BE2C (cell line): ENCODE measurements at places on chromosomes 7 and 10.

DNA sequence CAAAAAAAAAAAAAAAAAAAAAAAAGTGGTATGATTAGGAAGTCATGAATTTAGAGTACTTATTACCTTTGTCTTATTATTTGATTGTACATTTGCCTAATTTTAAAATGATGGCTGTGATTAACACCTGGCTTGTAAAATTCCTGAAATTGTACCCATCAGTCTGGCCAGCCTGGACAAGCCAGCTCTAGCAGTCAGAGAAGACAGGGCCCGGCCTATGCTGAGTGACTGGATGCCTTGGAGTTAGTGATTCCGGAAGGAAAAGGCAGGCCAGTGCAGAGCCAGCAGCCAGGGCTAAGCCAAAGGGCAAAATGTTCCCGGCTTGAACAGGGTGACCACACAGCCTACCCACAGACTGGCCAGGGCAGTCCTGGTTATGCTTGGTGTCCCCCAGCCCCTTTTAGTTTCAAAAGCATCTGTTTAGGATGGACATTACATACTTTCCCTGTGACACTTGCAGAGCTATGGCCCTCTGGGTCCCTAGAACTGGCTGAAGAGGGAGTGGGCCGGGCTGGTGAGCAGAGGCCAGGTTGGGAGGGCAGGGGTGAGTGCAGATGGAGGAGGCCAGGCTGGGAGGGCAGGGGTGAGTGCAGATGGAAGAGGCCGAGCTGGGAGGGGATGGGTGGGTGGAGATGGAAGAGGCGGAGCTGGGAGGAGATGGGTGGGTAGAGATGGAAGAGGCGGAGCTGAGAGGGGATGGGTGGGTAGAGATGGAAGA is 61.7 kb downstream of the PROSER2 start:
- DNase-seq: no peak

GRCh38 chr7:130441408-130441869 is 623 bp upstream of the CEP41 start:
- peak; percentile 29 for DNase-seq

- DNase-seq: no peak
These were observed 1.0 kb downstream of the TNS3 start for GRCh38 chr7:47580811-47581331.

DNA sequence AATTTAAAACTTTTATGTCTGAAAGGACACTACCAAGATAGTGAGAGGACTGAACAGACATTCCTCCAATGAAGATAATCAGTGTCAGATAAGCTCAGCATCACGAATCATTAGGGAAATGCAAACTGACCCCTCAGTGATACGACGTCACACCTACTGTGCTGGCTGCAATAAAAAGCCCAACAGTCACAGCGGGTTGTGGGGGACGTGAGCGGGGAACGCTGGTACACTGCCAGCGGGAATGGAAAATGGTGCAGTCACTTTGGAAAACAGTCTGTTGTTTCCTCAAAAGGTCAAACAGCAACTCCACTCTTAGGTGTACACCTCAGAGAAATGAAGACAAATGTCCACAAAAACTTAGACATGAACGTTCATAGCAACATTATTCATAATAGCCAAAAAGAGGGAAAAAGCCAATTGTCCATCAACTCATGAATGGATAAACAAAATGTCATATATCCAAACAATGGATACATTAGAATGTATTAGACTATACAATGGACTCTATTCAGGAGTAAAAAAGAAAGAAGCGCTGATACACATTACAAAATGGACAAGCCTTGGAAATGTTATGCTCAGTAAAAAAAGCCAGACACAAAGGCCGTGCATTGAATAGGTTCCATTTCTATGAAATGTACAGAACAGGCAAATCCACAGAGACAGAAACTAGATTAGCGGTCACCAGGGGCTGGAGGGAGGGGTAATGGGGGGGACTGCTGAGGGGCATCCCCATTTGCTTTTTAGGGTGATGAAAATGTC is 2.4 kb upstream of the ECHS1 start:
- no peak for DNase-seq

DNA sequence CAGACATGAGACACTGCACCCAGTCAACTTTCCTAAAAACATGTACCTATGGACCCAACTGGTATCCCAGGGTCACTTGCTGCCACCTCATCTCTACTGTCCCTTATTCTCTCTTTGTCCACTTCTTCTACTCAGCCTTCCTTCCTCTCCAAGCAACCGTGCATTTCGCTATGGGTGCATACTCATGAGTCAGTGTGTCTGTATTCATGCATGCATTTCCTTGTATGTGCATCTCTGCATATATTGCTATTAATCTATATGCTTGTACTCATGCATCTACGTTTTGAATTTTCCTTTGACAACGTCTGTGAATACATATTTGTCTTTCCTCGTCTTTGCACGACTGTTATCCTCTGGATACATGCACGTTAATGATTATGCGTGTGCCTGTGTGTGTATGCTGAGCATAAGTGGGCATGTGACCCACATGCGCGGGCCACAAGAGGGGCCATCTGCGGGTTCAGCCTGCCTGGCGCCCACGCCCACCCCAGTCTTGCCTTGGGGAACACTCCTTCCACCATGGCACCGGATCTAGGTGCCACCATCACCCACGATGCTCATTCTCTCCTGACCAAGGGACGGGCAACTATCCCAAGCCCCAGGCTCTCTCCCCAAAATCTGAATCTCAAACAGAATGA is 23.3 kb downstream of the KIAA1549 start:
- no peak for DNase-seq

GRCh38 chr10:79409726-79410085 is 35.7 kb downstream of the ZCCHC24 start:
- DNase-seq: no peak

GRCh38 chr10:70503776-70504175 is 25.2 kb downstream of the PALD1 start:
- no peak for DNase-seq

DNA sequence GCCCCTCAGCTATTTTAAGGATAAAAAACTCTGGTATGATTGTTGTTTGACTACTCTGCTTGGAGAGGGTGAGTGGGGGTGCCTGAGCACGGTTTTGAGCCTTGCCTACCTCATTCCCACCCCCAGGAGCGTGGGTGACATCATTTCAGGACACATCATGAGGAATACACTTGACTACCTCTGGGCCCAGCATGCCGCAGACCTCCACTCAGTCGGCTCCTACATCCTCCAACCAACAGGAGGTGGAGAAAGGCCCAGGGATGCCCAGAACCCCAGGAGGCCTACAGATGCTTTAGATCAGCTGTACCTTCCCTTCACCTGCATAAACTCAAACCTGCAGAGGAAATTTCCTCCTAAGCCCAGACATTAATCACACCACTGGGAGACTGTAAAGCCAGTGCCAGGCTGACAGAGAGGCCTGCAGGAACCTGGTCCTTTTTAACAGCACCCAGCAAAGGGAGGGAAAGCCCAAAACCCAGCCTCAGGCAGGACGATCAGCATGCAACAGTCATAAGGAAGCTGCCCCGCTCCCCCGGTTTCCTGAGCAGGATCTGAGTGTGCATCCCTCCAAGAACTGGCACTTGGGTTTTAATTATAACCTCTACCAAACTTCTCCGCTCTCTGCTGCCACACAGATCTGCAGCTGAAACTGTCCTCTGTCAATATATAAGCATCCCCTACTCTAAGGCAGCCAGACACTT is 61.7 kb upstream of the ZNRF2 start:
- DNase-seq: no peak

DNA sequence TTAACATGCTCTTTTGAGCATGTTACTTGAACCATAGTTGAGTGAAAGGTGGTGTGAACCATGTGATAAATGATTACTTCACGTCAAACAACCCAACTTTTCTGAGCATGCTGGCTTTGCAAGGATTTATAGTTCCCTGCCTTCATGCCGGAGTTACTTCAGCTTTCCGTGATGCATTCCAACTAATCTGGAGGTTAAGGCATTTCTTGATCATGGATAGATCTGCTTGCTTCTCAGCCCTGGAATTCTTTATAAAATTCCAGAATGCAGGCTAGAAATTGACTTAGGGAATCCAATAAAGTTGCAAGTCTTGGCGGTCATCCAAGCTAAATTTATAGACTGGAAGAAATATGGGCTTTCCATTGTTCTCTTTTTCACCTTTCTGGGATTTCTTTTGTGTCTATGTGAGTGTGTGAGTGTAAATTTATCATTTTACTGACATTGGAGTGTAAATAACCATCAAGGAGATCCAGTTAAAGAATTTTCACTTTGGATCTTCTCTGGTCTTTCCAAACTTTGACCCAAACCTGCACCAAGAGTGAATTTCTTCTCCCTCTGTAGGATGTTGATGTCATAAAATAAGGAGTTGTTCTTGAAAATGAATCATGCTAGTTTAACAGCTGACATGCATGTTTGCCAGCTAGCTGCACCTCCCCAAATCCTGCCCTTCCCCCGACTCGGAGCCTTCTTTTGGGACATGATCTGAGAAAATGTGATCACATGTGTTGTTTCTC is 289.0 kb downstream of the TWIST1 start:
- no peak for DNase-seq

GRCh38 chr10:3148994-3149393 is 23.6 kb downstream of the PITRM1 start:
- no peak for DNase-seq

DNA sequence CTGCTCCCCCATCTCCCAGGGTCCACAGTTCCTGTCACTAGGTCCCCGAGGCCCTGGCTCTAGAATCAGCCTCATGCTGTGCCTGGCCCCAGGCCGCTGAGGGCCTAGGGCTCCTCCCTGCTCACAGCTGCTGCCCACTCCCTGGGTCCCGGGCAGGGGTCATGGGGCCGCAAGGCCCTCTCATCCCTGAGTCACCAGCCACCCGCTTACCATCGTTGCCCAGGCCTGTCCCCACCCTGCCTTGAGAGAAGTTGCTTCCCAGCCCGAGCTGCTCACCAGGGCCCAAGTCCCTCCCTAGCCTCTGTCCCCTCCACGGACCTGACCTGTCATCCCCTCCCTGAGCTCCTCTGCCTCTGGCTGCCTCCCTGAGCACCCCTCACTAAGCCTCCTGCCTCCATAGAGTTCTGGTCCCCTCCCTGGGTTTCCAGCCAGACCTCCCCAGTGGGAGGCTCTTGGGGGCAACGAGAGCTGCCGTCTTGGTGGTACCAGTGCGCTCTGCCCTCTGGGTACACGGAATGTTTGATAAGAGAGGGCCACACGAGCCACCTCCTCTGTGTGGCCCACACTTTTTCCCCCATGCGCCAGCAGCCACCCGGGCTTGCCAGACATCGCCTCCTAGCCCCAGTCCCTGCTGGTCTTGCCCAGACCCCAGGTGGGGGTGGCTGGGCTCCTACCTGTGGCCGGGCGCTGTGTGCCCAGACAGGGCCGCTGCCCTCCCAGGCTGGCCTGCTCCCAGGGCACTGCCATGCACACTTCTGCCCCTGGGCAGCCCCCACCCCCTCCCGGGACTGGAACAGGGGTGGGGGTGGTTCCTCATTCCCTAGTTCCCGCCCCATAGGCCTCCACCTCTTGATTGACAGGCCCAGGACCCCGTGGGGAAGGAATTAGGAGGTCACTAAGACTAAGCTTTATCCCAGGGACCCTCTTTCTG is 21.3 kb downstream of the MLXIPL start:
- no peak for DNase-seq

DNA sequence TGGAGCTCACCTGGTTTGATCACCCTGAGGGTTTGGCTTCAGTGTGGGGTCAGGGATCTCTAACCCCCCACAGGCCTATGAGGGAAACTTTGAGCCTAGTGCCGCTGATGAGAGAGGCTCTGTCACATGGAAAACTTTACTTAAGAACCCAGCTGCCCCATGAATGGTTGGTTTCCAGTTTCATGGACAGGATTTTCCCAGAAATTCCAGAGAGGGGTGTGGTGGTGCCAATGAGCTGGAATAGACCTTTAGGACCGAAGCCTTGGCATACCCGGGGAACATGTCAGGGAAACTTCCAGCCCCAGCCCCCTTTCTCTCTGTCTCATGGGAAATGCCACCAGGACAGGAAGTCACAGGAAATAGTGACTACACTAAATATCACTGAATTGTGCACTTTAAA is 36.9 kb downstream of the AKR1B1 start:
- no peak for DNase-seq

- no peak for DNase-seq
These were observed 26.3 kb downstream of the MKI67 start for GRCh38 chr10:128099901-128100300.

DNA sequence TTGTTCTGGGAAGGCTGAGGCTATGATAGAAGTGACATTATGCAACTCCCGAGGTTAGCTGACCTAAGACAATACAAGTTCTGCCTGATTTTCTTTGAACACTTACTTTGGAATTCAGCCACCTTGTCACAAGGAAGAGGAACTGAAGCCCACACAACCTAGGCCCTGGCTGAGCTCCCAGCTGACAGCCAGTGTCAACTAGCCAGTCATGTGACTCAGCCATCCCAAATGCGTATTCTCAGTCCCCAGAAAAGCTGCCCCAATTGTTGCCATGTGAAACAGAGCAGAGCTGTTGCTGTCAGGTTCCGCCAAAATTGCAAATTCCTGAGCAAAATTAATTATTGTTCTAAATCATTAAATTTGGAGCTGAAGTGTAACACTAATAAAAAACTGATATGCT is 1010.0 kb downstream of the XPNPEP1 start:
- no peak for DNase-seq

DNA sequence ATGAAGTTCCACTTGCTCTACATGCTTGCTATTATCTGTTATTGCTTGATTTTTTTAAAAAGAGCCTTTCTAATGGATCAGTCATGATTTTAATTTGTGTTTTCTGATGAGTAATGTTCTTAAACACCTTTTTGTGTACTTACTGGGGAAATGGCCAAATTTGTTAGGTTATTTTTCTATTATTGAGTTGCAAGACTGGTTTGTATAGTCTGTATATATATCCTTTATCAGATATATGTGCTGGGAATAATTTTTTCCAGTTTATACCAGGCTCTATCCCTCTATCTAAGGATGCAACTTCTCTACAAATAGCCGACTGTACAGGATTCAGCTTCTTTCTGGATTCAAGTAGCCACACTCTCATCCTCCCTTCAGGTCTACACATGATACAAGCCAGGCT is 65.6 kb upstream of the SEC61G start:
- DNase-seq: no peak

- no peak for DNase-seq
These were observed 318.4 kb upstream of the NRP1 start for GRCh38 chr10:33652870-33653269.

- DNase-seq: no peak
These were observed 163.2 kb downstream of the DKK1 start for GRCh38 chr10:52477305-52477704.

GRCh38 chr10:15486404-15486803 is 115.3 kb upstream of the FAM171A1 start:
- no peak for DNase-seq

DNA sequence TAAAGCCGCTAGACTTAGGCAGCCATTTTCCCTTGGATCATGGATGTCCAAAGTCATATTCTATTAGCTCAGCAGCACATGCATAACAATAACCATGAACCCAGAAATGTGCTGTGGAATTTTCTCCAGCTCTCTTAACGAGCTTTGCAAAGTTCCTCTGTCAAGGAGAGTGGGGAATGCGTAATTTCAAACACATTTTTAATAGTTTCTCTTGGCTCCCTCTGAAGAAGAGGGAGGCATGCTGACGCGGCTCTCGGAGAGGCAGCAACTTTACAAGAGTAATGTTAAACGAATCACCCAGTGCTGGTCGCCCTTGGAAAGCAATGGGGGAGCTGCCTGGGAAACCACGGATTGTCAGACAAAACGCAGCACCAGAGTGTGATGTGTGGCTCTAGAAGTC is 114.8 kb downstream of the RAB18 start:
- no peak for DNase-seq
